ENCODE measurements at places on chromosomes 4 and X.

DNA sequence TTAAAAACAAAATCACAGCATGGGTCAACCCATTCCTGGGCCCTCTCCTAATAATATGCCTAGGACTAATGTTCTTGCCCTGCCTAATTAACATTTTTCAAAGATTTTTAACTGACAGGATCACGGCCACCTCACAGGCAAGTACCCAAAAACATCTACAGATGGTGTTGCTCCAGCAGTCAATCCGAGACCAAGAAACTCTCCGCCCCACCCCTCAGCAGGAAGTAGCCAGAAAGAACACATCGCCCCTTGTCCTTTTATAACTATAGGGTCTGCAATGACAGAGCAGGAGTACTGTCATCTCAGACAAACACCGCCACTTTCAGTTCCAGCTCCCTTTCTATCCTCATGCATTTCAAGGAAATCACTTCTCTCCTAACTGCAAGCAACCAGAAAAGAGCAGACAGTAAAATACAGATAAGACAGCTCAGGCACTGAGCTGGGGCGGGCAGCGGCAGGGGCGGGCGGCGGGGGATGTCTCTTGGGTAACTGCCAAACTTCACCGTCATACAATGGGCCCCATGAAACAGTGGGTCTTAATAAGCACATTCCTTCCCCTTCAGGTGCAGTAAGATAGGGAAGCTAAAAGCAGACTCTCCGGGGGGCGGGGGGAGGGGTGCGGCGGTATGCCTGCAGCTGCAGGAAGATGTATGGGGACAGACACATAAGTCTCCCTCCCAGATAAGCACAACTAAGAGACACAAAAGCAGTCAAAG is 67.4 kb downstream of the ZNF182 start:
- DNase-seq = no peak

- no peak for DNase-seq
Measured at GRCh38 chrX:69038816-69039215, 126.4 kb downstream of the PJA1 start.

- DNase-seq = no peak
Measured at GRCh38 chr4:149553959-149554520, 261.6 kb downstream of the IQCM start.

GRCh38 chrX:46597771-46598170 is 24.2 kb downstream of the CHST7 start:
- DNase-seq = no peak

- DNase-seq = no peak
Measured at GRCh38 chr4:105194328-105195231, 47.9 kb downstream of the TET2 start.

Measured in activated T-helper 9 cell treated with anti-CD3 and anti-CD28 coated beads, Interleukin-2, amount 50 U/mL, for 16 hours (primary cell).